ENCODE measurements at places on chromosomes 13 and 19.

DNA sequence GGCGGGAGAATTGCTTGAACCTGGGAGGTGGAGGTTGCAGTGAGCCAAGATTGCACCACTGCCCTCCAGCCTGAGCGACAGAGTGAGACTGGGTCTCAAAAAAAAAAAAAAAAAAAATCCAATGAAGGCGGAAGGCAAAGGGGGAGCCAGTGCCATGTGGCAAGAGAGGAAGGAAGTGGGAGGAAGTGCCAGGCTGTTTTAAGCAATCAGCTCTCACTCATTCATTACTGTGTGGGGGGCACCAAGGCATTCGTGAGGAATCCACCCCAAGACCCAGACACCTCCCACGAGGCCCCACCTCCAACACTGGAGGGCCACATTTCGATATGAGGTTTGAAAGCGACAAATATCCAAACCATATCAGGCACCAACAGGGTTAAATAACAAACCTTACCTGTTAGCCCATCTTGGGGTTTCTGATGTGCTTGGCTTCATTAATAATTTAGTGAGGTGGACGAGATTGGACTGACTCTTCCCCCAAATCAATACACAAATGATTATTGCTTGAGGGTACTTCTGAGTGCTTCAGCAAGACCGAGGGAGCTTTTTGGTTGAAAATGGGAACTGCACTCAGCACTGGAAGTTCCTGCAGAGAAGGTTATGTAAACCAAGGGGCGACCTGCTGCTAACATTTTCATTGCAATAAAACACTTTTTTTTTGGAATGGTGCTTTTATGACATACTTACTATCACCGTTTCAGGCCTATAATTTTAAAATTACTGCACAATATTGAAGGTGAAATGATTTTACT lies 7.5 kb upstream of the LRP3 start:
- DNase-seq, result no peak

DNA sequence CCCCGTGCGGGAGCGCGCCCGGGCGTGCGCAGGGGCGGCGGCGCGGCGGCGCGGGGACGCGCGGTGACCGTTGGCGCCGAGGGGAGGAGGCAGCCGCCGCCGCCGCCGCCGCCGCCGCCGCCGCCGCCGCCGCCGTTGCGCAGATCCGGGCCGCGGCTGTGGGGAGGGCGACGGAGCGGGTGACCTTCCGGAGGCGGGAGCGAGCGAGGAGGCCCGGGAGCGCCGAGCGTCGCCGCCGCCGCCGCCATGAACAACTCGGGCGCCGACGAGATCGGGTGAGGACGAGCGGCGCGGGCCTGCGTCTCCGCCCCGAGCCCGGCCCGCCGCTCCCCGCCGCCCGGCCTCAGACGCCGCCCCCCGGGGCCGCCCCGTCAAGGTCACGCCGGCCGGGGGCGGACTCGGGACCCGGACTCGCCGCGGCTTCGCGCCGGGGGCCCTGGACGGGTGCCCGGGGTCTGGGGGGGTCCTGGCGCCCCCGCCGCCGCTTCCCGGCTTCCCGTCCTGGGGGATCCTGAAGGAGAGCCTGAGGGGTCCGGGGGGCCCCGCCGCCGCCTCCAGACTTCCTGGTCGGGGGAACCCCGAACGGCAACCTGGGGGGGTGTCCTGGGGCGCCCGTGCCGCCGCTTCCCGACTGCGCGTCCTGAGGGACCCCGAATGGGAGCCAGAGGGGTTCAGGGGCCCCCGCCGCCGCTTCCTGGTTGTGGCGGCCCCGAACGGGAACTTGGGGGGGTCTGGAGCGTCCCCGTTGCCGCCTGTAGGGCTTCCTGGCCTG lies at the start of gene DAZAP1:
TSS of gene DAZAP1 (plus strand) at position 59 of the 772 bp plus-strand sequence. CDS start at position 247, 188 bp downstream.
- DNase-seq, result no peak

GRCh38 chr13:71851498-71852409 lies 15.2 kb downstream of the DACH1 start:
- DNase-seq, result no peak

DNA sequence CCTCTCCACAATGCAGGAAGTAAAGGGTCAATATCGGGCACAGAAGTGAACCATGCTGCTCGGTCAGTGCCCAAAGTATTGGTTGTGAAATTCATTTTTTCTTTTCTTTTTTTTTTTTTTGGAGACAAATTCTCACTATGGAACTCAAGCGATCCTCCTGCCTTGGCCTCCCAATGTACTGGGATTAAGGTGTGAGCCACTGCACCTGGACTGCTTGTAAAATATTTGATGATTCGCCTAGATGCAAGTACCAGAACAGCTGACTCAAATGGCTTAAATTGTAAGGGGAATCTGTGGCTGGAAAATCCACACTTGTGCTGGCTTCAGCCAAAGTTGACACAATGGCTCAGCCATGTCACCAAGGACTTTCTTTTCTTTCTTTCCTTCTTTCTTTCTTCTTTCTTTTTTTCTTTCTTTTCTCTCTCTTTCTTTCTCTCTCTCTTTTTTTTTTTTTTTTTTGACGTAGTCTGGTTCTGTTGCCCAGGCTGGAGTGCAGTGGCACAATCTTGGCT lies 43.7 kb downstream of the NUMBL start:
- DNase-seq, result no peak

GRCh38 chr13:97333983-97334382 lies 100.0 kb upstream of the RAP2A start:
- DNase-seq, result peak; percentile 46

DNA sequence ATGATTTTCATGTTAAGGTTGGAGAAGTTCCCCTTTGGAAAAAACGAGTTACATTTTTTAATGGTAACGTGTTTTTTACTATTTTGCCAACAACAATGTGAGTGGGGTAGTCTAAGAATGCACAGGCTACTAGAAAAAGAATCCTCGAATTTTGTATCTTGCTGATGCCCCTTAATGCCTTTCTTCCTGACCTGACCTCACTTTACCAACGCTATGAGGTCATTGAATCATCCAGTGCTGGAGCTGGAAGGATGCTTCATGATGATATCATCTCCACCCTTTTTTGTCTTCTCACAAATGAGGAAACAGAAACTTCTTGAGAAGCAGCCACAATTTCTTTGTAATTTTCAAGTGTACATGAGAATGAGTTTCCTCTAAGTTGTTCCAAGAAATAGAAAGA lies 8.2 kb upstream of the UBL3 start:
- DNase-seq, result peak; percentile 80

DNA sequence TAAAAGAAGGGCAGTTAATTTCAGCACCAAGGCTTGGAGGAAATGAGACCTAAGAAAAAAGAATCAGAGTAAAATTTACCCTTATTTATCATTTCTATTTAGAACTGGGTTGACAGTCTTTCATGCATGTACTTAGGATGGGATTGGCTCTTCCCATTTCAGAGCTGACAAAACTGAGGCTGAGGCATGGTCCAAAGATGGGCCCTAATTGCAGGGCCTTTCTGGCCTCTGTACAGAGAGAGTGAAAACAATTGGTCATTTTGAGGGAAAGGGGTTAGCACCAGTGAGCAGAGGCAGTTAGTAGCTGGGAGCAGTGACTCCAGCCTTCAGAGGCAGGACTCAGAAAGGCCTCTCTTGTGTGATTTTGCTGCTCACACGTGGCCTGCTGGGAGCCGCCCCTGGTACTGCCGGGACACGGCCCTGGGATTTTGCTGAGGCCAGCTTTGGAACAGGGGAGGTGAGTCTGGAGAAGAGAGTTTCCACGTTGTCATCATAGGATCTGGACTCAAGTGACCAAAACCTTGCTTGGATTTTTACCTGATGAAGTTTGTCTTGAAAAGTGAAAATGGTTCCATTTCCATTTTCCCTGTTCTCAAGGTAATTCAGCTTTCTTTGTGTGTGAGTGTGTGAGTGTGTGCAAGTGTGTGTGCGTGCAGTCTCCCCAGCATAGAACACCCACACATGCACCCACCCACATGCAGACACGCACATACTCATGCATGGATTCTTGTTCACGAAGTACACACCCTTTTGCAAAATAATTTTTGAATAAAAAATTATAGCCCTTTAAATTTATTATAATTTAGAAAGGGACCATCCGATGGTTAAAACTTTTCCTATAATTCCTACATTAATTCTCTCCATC lies at the start of gene ZNF536:
TSS of gene ZNF536 (plus strand) at position 425 of the 865 bp plus-strand sequence. CDS start 71,179 bp downstream, outside the sequence.
- DNase-seq, result no peak

GRCh38 chr13:98970330-98970729 lies 7.5 kb downstream of the DOCK9 start:
- no peak for DNase-seq

GRCh38 chr13:113216254-113217048 lies 7.0 kb downstream of the CUL4A start:
- DNase-seq, result peak; percentile 81

DNA sequence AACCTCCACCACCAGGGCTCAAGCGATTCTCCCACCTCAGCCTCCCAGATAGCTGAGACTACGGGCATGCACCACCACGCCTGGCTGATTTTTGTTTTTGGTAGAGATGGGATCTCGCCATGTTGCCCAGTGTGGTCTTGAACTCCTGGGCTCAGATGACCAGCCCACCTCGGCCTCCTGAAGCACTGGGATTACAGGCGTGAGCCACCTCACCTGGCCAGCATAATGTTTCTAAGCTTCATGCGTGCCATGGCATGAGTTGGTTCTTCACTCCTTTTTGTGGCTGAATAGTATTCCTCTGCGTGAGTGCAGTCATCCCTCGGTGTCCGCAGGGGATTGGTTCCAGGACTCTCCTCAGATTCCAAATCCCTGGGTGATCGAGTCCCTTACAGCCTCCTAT lies 4.2 kb upstream of the ZNF579 start:
- no peak for DNase-seq

- no peak for DNase-seq
Measured at GRCh38 chr19:29241324-29241723, 28.4 kb upstream of the UQCRFS1 start.

DNA sequence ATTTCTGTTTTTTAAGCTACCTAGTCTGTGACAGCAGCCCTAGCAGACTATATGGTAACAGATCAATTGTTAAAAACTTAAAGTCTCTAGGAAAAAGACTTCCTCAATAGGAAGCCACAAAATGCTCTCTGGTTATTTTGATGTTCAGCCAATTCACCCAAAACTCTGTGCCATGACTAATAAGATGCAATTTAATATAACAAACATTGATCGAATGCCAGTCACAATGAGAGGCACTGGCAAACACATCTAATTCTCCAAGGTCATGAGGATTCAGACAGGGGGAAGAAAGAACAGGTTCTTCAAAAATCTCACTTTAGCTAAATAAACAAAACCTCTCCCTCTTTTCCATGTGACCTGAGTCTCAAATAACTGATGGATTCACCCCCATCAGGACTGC lies 107.5 kb downstream of the SUCLA2 start:
- no peak for DNase-seq

- no peak for DNase-seq
Measured at GRCh38 chr19:12858041-12858928, 20.0 kb downstream of the MAST1 start.

DNA sequence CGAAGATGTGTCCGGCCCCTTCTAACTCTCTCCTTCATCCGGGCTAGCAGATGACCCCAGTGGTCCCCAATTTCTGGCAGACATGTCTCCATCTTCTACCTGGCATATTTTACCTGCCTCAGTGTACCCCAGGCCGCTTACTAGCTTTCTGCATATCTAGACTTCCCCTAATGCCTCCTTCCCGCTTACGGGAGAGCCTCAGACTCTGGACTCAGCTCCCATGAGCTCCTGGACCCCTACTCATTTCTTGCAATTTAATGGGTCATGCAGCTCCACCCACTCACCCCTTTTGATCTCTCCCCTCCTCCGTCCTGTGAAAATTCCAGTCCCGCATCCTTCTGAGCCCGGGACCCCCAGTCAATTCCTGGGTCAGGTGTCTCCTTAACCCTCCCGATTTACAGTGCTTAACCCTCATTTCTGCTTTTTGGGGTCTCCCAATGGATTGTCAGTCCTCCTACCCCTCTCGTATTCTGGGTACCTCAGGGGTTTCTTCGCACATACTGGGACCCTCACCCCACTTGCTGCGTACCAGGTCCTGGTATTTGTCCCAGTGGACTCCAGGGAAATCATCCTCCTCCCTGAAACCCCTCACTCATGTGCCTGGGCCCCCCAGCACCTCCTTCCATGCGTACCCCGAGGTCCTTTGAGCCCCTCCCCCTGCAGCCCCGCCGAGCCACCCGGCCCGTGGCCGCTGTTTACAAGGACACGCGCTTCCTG lies 500 bp upstream of the JUNB start:
- no peak for DNase-seq

DNA sequence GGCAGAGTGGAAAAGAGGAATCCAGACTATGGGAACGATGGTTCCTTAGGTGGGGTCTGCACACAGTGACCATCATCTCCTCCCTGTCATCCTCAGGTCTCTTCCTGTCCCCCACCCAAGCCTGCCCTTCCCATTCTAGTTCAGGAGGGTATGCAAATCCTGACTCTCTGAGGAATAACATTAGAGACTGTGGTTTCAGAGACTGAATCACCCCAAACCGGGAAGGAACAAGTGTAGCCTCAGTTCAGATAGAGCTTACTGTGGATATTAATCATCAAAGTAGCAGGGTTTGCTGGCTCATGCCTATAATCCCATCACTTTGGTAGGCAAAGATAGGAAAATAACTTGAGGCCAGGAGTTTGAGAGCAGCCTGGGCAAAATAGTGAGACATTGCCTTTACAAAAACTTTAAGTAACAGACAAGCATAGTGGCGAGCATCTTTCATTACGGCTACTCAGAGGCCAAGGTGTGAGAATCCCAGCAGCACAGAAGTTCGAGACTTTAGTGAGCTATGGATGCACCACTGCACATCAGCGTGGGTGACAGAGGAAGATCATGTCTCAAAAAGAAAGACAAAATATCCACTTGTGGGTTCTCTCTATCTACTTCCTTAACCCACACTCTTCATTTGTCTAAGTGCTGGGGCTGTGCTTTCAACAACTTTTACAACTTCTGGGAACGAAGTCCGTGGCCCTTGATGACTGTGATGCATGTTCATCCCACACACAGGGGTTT lies 19.3 kb upstream of the LGALS13 start:
- no peak for DNase-seq

GRCh38 chr13:91725646-91726045 lies 327.2 kb downstream of the GPC5 start:
- no peak for DNase-seq

DNA sequence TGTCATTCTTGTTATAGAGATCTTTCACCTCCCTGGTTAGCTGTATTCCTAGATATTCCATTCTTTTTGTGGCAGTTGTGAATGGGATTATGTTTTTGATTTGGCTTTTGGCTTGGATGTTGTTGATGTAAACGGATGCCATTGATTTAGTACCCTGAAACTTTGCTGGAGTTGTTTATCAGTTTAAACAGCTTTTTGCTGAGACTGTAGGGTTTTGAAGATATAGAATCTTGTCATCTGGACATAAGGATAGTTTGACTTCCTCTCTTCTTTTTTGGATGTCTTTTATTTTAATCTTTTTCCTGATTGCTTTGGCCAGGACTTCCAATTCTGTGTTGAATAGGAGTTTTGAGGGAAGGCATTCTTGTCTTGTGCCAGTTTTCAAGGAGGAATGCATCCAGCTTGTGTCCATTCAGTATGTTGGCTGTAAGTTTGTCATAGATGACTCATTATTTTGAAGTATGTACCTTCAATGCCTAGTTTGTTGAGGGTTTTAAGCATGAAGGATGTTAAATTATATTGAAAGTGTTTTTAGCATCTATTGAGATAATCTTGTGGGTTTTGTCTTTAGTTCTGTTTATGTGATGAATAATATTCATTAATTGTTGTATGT lies 16.8 kb downstream of the ZNF431 start:
- DNase-seq, result peak; percentile 54

DNA sequence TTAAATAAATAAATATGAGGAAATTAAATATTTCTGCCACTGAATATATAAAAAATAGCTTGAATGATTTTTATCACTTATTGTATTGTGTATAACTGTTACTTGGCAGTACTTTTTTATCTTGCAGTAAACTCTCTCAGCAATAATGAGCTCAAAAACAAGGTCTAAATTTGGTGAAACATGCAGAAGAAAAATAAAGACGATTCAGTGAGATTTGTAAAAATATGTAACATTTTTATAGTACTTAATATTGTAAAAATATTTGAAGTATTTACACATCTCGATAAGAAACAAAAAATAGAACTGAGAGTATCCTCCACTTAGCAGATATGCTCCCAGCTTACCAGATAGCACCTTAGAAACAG lies 120.6 kb upstream of the MLNR start:
- DNase-seq, result no peak

Data from fibroblast of mammary gland (primary cell).